ENCODE measurements at places on chromosomes 7 and 10. TPM values are rescaled to one million over a fixed set of nuclear protein-coding genes. Genes with fewer than 3 reads are reported as not detected.

- DNase-seq = no peak
Measured at GRCh38 chr7:138843632-138844580, 45.9 kb upstream of the ATP6V0A4 start.

- peak; percentile 51 for DNase-seq
Measured at GRCh38 chr7:117019786-117020590, 66.7 kb downstream of the ST7 start.

DNA sequence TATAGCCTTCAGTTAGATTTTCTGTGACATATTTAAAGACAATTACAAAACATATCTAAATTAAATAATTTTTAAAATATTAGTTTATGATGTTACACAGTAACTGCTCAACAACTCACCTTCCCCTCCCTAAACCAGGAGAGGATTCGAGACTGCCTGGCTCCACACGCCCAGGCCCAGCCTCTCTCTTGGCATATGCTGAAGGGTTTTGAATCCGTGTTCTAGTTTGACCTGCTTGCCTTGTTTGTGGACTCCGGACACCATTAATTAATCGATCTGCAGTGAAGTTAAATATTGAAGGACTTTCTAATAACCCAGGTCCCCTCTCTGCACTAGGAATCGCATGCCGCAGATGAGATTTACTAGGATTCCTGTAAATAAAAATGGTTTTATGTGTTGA is 106.6 kb downstream of the LARP4B start:
- DNase-seq = no peak

DNA sequence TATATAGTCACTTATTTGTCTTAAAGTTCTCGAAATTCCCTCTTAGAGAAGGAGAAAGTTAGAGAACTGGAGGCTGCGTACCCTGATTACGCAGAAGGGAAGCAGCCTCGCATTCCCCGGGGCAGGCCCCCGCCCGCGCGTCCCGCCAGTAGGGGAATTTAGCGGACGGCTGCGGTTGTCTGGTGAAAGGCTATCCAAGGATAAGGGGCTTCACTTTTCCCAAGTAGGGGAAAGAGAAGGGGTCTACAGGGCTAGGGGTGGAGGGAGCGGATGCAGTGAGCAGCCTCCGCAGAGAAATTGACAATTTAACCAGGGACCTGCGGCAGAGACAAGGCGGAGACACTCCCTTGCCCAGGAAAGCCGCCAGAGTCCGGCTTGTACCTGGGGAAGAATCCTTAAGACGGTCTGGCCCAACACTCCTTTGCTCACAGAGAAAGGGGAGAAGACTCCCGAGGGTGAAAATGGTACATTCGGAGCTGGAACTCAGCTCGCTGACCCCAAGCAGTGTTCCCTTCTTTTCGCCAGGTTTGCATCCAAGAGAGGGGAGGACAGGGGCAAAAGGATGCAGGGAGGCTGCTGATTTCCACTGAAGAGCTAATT is 994 bp upstream of the MAGI2 start:
- no peak for DNase-seq

- no peak for DNase-seq
Measured at GRCh38 chr7:48360574-48360973, 189.3 kb downstream of the ABCA13 start.

DNA sequence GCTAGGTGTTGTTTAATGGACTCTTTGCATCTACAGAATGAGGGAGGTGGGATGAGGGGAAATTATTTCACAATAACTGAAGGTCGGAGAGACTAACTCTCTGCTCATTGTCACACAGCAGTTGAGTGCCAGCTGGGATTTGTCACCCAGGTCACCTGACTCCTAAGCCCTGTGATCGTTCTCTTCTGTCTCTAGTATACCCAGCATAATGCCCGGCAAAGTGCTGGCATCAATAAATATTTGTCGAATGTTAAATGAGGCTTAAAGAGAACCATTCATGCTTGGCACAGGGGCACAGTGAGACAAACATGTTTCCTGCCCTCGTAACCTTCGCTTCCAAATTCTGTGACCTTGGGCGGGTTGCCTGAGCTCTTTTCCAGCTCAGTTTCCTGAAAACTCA is 70.8 kb downstream of the TCF7L2 start:
- DNase-seq = no peak

- DNase-seq = no peak
Measured at GRCh38 chr10:86768412-86769062, 12.1 kb downstream of the BMPR1A start.

DNA sequence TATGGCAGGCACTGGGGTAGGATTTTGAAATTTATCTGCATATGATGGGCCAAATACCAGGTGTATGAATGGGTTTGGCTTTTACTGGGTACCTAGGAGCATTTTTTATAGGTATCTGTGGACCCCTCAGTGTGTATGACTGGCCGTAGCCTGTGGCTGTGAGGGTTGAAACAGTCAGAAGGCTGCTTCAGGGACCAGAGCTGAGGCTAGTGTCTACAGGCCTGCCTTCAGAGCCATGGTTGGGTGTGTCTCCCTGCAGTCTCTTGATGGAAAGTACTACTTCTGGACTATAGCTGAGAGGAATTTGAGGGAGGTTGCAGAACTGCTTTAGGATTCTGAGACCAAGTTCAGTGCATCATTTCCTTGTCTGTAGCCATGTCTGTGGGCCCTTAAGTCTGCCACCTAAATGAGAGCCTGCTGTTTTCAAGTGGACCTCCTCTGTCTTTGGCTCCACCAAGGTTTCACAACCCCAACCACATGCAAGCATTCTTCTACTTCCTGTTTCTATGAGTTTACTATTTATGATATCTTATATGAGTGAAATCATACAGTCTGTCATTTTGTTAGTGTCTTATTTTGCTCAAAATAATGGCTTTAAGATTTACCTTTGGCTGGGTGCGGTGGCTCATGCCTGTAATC is 19.9 kb upstream of the ZNF138 start:
- no peak for DNase-seq

GRCh38 chr7:148340438-148341280 is 249.9 kb upstream of the C7orf33 start:
- no peak for DNase-seq

DNA sequence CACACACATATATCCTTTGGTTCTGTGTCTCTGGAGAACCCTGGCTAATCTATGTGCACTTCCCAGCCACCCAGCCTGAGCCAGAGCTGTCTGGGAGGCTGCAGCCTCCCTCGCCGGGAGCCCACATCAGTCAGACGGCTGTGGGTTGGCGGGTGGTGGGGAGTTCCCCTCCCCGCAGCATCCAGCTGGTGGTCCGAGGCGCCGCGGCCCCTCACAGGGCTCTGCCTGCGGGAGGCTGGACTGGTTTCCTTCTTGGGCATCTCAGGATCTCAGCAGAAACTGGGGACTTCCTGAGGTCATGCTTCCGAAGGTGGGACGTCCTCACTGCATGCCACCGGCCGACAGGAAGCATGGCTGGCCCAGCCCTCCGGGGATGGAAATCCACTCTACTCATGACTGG is 22.0 kb upstream of the PSMG3 start:
- no peak for DNase-seq

GRCh38 chr7:132560825-132561529 is 15.3 kb downstream of the PLXNA4 start:
- no peak for DNase-seq

DNA sequence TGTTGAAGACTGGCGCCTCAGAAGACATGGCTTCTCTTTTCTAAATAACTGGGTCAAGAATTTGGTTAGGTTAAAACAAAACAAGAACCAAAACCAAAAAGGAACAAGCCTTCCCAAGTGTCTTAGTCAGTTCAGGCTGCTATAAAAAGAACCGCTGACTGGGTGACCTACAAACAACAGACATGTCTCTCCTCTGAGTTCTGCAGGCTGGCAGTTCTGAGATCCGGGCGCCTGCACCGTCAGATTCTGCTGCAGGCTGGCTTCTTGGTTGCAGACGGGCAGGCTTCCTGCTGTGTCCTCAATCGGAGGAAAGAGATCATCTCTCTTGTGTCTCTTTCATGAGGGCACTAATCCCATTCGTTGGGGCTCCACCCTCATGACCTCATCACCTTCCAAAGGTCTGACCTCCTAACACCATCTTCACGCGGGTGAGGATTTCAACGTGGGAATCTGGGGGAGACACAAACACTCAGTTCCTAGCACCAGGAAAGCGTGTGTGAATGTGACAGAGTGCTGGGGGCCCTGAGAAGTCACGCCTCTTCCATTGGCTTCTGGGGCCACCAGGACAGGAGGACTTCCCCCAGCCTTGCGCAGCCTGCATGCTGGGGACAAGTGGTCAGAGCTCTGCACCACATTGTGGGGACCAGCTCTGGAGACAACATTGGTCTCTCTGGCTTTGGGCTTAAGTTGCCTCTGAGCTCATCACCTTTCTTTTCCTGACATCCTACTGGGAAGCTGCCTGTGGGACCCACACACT is 63.1 kb downstream of the ASB13 start:
- DNase-seq = no peak

DNA sequence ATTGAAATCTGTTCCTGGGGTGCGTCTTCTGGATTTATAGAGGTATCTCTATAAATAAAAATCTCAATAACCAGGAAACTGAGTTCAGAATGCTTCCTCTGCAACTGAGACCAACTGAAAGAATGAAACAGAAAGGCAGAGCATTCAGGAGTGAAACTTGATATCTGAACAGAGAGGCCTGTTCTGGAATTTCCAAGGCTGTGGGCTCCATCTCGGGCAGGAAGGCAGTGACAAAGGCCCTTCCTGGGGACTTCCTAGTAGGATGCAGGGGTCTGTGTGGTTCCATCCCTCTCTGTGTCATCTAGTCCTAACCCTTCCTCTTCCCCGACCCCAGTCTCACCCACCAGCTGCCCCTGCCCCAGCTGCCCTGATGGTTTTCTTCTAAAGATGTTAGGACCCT is 52.0 kb downstream of the JCAD start:
- no peak for DNase-seq

DNA sequence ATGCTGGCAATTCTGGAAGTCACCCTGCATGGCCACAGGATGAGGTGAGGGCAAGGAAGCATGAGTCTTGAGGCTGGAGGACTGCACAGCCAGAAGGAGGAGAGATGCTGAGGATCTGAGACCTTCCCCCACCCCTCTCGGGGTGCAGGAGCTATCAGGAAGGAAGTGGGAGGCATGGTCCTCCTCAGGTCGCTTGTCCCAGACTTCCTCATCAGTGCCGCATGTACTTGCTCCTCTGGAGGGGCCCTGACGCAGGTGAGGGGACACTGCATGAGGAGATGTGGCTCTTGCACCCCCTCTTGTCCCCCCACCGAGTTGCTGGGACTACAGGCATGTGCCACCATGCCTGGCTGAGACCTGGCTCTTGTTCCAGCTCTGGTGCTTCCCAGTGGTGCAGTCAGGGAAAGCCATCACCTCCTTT is 5.7 kb upstream of the ZMIZ1 start:
- DNase-seq = no peak

SKIDA1 gene
- total RNA-seq = 9.3 TPM

ZNF680 gene
- total RNA-seq = 21.3 TPM
